ENCODE measurements at places on chromosomes 1 and 21.

- no peak for DNase-seq
Observed at GRCh38 chr1:42999308-42999707, 40.6 kb upstream of the SLC2A1 start.

DNA sequence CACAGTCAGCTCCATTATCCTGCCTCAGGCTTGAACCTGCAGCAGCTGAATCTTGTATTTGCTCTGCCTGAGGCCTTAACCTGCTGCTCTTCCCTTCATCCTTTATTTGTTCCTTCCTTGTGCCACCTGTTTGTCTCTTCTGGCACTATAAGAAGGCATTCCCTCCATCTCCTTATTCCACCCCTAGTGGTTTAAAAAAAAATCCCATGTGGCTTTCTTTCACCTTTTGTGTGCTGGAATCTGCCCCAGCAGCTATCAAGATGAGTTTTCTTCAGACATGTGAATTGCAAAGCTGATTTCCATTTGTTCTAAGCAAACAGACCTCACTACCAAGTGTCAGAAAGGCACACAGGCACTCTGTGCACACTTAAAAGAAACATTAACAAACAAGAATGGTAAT lies 294.6 kb downstream of the TTLL7 start:
- DNase-seq: no peak

GRCh38 chr1:156524481-156524869 lies 23.9 kb upstream of the MEF2D start:
- DNase-seq: no peak

- DNase-seq: no peak
Observed at GRCh38 chr1:71203241-71203640, 122.4 kb upstream of the ZRANB2 start.

GRCh38 chr21:35366394-35367080 lies 317.4 kb upstream of the RUNX1 start:
- no peak for DNase-seq

DNA sequence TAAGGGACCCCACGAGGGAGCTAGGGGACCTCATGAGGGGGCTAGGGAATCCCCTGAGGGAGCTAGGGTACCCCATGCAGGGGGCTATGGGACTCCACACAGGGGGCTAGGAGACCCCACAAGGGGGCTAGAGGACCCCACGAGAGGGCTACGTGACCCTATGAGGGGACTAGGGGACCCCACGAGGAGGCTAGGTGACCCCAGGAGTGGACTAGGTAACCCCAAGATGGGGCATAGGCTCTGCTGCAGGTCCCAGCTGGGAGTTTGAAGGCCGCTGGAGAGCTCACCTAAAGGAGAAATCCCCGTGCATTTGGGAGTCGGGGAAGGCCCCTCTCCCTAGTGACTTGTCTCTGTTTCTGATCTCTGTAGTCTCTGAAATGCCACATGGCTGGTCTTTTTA lies 50.0 kb upstream of the DMRTB1 start:
- DNase-seq: no peak

DNA sequence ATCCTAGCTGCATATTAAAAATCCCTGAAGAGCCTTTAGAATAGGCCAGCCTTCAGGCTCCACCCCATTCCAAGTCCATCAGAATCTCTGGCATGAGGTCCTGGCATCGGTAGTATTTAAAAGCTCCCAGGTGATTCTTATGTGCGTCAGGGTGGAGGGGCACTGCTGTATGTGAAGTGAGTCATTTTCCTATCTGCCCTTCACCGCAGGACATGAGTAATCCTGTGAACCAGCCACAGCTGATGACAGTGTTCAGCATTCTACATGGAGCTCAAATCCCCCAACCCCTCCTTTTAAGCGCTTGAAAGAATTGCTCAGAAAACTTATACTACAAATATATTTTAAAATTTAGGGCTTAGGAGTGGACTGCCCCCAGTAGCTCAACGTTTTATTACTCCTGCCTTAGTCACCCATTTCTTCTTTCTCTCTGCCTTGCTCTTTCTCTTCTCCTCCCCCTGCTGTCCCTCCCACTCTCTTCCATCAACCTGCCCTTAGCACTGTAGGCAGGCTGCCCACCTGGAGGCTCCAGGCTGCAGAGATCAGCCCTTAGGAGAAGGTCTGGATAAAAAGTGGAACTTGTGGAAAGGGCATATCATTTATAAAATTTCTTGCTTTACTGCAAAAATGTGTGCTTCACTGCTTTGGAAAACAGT lies 73.8 kb upstream of the ZNF281 start:
- DNase-seq: peak; percentile 90

- no peak for DNase-seq
Observed at GRCh38 chr1:9399510-9400424, 107.1 kb downstream of the SPSB1 start.

- DNase-seq: no peak
Observed at GRCh38 chr1:5297886-5298239, 643.5 kb downstream of the AJAP1 start.

DNA sequence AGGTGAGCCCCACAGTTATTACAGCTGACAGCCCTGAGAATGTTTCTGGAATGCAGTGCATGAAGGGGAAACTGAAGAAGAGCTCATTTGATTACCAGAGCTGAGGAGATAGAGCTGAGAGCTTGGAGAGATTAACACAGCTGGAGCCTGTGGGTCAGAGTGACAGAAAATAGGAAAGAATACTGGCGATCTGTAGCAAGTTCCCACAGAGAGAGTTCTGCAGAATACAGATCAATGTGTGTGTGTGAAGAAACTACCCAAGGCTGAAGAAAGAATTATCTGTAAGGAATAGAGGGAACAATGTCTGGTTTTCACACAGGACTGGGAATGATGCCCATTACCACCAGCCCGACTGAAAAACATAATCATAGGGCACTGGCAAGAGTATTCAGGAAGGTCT lies 103.6 kb upstream of the SNX7 start:
- DNase-seq: no peak
